Prostate gland (tissue), 2 donors: ENCODE measurements at places on chromosomes 13 and 19. TPM values are rescaled to one million over a fixed set of nuclear protein-coding genes. Genes with fewer than 3 reads are reported as not detected.

- DNase-seq: no peak
These were observed 4.5 kb downstream of the GNG8 start for GRCh38 chr19:46631481-46631880.

LHB gene
- 5.2 TPM for total RNA-seq

DNA sequence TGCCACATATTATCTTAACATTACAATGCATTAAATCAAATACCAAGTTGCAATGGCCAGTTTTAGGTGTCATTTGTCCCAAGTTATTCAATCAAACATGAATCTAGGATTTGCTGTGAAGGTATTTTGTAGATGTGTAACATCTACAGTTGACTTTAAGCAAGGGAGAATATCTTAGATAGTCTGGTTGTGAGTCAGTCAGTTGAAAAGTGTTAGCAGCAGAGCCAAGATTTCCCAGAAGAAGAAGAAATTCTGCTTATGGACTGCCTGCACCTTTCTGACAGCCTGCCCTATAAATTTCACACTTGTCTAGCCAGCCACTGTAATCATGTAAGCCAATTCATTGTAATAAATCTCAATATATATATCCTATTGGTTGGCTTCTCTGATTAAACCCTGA, 41.3 kb upstream of the INTS6 start:
- DNase-seq: no peak

CALM3 gene
- total RNA-seq: 171 TPM

WTIP gene
- total RNA-seq: 40.8 TPM

DNA sequence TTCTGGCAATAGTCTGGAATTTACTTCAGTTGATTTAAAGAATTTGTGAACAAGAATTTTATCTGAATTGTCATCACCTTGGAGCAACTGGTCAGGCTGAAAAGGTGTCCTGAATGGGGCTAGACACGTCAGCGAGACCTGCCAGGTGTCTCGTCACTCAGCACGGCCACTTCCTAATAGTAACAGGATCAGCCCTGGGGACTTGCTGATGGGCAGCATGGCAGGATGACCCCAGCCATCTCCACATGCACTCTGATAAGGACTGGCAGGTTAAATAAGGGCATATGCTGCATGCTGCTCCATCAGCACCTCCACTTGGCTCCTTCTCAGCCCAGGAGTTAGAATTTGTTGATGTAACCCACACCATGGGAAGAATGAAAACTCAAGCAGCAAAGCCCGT, 224.2 kb downstream of the FOXO1 start:
- no peak for DNase-seq

DNA sequence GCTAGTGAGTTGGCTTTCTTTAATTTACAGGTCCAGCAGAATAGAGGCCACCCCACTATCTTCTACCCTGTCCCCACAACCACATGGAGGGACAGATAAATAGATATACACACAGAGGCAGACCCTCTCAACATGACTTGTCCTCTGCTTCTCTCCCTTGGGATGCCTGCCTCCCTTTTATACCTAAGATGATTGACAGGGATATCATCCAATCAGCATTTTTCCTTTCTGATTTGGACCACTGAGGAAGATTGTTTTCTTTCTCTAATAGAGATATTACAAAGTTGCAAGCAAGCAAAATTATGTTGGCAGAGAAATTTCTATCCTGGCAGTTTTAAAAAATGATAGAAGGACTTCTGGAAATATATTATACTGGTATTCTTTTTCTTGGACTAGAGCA, 35.8 kb downstream of the STOML3 start:
- DNase-seq: no peak

DNA sequence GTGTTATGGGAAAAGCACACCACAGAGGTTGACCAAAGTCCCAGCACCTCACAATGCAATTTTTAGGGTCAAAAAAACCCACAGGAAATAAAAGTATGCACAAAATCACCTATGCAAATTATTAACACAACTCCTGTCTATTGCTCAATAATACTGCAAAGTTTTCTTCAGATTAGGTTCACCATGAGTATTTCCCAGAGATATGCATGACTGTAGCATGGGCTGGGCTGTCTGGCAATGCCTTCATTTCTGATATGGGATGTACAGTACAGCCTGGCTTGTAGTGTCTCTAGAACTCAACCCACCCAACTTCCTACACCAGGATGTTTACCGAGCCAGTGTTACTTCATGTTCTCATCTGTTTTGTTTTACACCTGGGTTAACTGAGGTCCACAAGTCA, 698.7 kb upstream of the ARGLU1 start:
- DNase-seq: no peak

GRCh38 chr19:30229525-30230174, 142.5 kb upstream of the ZNF536 start:
- DNase-seq: no peak

NTF4 gene
- total RNA-seq: 7.0 TPM

ZNF570 gene
- total RNA-seq: 13.5 TPM

DNA sequence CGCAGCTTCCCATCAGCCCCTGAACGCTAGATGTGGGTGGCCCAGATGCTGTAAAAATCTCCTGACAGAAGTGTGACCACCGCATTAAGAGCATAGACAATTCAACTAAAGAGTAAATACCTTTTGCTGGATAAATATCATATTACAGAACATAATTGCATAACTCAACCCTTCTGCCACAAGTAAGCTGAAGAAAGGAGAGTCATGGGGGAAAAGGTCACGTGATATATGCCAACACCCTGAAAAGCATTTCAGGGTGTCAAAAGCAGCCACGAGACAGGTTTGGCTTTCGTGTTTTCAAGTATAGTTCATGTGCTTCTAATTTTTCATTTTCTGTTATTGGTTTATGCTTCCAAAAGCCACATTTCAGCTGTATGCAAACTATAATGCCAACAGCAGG, 71.3 kb downstream of the LHFPL6 start:
- no peak for DNase-seq

DNA sequence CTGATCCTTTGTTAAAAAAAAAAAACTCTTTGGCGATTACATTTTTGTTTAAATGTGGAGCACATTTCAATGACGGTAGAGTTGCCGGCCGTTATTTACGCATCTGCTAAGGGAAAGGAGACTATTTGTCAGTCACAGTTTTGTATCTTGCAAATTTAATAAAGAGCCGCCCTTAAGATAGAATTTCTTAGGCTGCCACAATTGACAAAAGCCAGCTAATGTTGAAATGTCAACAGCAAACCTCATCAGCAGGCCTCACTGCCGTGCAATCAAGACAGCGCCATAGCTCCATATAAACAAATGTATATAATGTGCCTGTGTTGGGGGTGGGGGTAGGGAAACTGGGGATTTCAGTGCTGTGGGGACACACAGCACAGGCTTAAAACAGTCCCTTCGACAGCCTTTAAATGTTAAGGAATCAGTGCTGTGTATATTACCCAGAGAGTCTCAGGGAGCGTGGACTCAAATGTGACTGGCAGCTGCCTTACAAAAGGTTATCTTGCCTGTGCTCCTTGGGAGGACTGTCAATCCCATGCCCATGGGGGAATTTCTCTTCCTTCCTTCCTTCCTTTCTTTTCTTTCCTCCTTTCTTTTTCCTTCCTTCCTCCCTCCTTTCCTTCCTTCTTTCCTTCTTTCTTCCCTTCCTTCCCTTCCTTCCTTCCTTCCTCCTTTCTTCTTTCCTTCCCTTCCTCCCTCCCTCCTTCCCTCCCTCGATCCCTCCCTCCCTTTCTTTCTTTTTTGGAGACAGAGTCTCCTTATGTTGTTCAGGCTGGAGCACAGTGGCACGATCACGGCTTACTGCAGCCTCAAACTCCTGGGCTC, 108.0 kb downstream of the URI1 start:
- DNase-seq: no peak

DNA sequence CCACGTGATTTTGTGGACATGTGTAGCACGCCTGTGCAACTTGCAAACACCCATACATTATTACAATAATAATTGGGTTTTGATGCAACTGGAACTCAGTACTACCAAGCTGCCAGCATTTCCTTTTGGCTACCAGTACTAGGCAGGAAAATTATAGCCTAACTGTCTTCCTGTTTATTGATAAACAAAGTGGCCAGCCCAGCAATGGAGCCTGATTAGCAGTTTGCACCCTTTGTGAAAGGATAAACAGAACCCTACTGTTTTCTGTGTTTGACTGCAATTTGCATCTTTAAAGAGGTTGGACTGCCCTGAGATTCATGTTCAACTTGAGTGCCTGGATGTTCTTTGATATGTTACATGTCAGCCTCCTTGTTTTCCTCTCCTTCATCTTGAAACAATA, 173.9 kb downstream of the ZIC5 start:
- no peak for DNase-seq

GRCh38 chr13:29684441-29684840, 89.0 kb upstream of the SLC7A1 start:
- no peak for DNase-seq

PRRG2 gene
- 8.1 TPM for total RNA-seq

LAIR1 gene
- total RNA-seq: 7.2 TPM

ZNF45 gene
- total RNA-seq: 17.0 TPM

DNA sequence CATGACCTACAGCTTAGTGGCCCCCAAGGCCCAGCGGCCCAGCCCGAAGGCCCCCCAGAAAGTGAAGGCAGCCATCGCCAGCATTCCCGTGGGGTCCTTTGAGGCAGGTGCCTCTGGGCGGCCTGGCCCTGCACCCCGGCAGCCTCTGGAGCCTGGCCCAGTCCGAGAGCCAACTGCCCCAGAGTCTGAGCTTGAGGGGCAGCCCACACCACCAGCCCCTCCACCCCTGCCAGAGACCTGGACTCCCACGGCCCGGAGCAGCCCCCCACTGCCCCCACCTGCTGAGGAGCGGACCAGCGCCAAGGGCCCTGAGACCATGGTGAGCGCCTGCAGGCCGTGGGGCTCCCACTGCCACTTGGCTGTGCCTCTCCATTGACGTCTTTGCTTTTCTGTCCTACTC, 9.0 kb upstream of the PRR19 start:
- no peak for DNase-seq

DNA sequence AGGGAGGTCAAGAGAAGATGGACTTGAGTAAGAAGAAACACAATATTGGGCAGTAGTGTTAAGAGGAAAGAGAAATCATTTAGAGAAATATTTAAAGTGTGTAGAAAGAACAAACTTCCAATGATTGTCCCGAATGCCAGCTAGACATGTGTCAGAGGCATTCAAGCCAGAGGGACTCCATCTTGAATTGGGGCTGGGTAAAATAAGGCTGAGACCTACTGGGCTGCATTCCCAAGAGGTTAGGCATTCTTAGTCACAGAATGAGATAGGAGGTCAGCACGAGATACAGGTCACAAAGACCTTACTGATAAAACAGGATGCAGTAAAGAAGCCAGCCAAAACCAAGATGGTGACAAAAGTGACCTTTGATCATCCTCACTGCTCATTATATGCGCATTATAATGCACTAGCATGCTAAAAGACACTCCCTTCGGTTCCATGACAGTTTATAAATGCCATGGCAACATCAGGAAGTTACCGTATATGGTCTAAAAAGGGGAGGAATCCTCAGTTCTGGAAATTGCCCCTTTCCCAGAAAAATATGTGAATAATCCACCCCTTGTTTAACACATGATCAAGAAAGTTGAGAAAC, 127.0 kb upstream of the IPO5 start:
- no peak for DNase-seq

ICAM5 gene
- total RNA-seq: not detected

DNA sequence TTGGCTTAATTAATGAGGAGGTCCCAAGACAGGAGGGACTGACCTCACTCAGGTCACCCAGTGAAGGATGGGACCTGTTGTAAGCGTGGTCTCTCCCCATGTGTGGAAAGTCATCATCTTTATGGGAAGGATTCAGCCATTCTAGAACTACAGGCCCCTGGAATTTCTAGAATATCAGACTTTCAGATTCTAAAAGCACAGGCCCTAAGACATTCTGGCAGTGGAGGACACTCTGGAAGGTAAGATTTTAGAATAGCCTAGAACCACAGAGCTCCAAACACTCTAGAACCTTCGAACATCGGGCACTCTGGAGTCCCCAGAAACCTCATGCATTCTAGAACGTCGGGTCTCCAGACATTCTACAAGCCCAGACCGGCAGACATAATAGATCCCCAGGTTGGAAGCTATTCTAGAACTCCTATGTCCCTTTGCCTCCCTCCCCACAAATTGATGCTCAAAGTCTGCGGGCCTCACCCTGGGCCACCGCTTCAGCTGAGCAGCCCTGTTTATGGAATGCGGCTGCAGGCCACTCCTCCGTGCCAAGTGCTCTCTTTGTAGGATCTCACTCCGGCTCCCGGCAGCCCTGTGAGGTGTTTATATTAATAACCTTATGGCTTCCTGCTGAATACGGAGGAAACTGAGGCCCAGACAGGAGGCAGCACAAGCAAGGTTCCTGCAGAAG, 1.9 kb upstream of the KLK15 start:
- DNase-seq: peak; percentile 33

ZNF285 gene
- 5.4 TPM for total RNA-seq

- no peak for DNase-seq
These were observed 75.3 kb upstream of the SERP2 start for GRCh38 chr13:44298314-44298713.

- DNase-seq: peak; percentile 41
These were observed 22.9 kb downstream of the DNM2 start for GRCh38 chr19:10740798-10741197.

DNA sequence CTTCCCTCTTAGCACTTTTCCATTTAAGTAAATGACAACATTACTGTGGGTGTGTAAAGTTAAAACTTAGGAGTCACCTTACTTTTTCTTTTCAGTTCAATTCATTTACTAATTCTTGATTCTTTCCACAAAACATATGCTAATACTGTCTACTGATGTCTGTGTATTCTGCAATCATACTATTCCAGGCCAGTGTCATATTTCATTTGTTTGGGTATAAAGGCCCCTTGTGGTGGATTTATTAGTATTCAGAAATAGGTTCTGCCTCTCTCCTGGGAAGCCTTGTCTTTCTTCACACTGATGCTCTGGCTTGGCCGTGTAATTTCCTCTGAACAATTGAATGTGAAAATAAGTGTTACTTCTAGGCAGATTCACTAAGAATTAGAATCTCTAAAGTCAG, 621.9 kb upstream of the SPRY2 start:
- DNase-seq: no peak

DHX34 gene
- total RNA-seq: 41.8 TPM

- DNase-seq: peak; percentile 71
These were observed 57.5 kb downstream of the STARD13 start for GRCh38 chr13:33227927-33228647.

URAD gene
- not detected for total RNA-seq

DNA sequence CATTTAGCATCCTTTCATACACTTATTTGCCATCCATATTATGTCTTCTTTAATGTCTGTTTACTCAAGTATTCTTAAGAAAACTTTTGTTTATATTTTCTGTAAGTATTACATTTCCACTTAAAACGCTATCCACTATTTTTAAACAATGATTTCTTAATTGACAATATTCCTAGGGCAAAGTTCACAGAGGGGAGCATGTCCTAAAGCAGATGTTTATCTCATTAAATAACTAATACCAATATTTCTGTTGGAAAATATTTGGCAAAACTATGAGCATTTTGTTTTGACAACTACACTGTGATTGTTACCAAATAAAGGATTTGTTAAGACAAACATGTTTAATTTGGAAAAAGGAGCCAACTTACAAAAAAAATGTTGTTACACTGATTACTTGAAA, 643.3 kb downstream of the SLITRK5 start:
- DNase-seq: no peak

DNA sequence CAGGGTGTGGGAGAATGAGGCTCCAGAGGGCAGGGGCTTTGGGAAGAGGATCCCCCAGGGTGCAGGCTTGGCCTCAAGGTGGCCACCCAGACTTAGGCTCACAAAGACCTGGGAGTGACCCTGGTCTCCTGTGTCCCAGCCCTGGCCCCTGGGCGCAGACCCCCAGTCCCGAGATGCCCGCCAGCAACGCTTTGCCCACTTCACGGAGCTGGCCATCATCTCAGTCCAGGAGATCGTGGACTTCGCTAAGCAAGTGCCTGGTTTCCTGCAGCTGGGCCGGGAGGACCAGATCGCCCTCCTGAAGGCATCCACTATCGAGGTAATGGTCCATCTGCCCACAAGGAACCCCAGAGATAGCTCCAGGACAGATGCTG, 2.6 kb downstream of the NR1H2 start:
- DNase-seq: no peak
